MV-4-11 (cell line): ENCODE measurements at places on chromosomes 5 and 9.

- peak; percentile 8 for DNase-seq
Observed at GRCh38 chr9:134062461-134063087, 5.3 kb downstream of the BRD3 start.

- no peak for DNase-seq
Observed at GRCh38 chr5:148780711-148781110, 45.7 kb upstream of the ADRB2 start.

DNA sequence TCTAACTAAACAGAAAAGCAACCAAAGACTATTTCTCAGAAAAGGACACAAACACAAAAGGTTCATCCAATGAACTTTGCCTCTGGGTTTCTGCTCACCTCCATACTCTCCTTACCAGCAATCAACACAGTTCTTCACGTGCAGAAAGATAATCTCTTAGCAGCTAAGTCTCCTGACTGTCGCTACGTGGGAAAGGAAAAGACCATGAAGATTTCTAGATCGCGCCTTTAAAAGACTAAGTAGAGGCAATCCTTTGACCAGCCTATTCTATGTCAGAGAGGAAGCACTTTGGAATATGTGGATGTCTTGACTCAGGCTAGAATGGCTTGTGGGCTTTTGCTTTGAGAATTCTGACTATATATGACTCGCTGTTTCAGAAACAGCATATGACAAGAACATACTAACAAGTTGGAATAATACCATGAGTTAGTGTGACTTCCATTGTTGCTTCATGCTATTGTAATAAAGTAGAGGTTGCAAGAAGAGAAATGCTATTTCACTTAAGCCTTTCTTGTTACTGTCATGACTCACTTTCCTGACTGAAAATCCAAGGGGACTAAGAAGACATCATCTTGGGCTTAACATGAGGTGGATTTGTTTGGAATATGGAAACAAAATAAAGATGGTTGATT is 339.5 kb upstream of the RFX3 start:
- no peak for DNase-seq

- DNase-seq: no peak
Observed at GRCh38 chr9:95425910-95426551, 90.7 kb downstream of the PTCH1 start.

GRCh38 chr5:176837707-176838115 is 27.4 kb downstream of the UNC5A start:
- DNase-seq: peak; percentile 79

- DNase-seq: peak; percentile 64
Observed at GRCh38 chr9:89477811-89478630, 19.9 kb downstream of the SEMA4D start.

DNA sequence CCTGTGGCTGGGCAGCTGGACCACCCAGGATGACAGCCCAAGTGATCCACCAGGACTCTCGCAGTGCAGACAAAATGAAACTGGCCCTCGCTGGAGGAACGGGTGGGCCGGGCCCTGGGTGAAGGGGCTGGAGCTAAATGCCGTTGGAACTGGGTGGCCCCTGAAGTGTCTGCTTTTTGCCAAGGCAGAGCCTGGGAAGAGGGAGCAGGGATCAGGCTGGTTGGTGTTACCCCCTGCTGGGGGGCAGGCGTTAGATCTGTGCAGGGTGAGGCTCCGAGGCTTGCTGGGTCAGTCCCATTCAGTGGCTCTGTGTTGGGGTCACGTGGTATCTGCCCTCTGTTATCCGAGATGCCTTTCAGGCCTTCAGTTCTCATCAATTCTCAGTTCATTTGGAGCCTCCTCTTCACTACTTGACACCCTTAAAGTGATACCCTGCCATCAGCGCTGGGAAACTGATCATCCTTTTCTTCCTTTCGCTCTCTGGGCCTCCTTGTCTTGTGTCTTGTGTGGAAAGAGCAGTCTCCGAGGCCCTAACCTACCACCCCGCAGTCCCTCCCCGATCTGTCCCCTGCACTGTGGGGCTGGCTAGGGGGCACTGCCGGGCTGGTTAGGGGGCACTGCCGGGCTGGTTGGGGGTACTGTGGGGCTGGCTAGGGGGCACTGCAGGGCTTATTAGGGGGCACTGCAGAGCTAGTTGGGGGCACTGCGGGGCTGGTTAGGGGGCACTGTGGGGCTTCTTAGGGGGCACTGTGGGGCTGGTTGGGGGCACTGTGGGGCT is 37.3 kb downstream of the COL5A1 start:
- no peak for DNase-seq

GRCh38 chr5:102628441-102629175 is 126.5 kb upstream of the PAM start:
- DNase-seq: peak; percentile 44

GRCh38 chr5:167063116-167063515 is 1228.3 kb upstream of the WWC1 start:
- no peak for DNase-seq

- peak; percentile 37 for DNase-seq
Observed at GRCh38 chr5:77239126-77239741, 28.8 kb downstream of the PDE8B start.
